ENCODE measurements at places on chromosomes 5 and 9. TPM values are rescaled to one million over a fixed set of nuclear protein-coding genes. Genes with fewer than 3 reads are reported as not detected.

Gene CDHR2
- total RNA-seq = 0.43 TPM

Gene HIGD2A
- 95.8 TPM for total RNA-seq

GRCh38 chr5:91538179-91538578 lies 155.1 kb upstream of the ARRDC3 start:
- DNase-seq = no peak

DNA sequence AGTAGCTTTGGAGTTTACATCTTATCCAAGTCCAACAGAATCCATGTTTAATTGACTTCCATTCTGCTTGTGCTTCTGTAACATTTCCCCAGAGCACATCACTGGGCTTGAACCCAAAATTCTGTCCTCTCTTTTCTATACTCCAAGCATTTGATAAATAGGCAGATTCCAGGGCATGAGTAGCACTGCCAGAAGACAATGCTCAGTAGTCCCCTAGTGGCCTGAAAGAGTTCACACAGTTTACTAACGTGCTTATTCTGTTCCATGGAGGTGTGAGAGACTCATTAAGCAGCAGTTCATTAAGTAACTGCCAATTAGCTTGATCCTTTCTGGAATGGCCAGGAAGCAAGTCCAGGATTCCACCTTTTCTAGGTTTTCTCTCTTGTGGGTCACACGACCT lies 9.4 kb upstream of the GABRA6 start:
- no peak for DNase-seq

DNA sequence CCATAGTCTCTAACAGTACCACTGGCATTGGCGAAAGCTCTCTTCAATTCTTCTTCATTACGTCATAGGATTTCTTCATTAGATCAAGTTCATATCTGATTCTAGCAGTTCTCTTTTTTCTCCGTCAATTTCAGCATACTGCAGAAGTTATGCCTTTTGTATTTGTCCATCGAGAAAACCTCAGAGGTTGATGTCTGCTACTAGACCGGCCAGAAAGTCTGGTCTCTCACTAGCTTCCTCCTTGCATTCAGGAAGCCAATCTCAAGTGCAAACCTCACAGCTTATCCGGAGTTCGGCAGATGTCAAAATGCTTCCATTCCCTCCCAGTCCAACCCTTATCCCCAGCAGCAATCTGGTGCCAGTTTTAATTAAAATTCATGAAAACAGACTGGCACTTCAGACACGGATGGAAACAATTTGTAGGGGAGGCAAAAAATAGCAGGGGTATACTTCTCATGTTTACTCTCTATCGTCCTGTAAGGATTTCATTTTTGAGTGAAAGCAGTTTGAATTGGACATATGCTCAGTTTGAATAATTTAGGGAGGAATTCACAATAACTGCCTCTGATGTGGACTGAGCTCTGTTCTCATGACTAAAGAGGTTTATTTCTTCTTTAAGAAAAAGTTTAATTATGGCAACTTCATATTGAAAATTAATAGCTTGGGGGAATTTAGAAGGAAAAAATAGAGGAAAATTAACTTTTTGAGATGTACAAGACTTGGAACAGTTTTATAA lies 56.4 kb upstream of the TMC1 start:
- DNase-seq = no peak

GRCh38 chr5:120092649-120093048 lies 371.5 kb upstream of the PRR16 start:
- no peak for DNase-seq

- no peak for DNase-seq
These were observed 82.8 kb upstream of the TLE1 start for GRCh38 chr9:81772144-81772543.

- no peak for DNase-seq
These were observed 4.6 kb downstream of the NRG2 start for GRCh38 chr5:140038373-140038957.

GRCh38 chr5:78594610-78595457 lies 53.7 kb downstream of the LHFPL2 start:
- no peak for DNase-seq

DNA sequence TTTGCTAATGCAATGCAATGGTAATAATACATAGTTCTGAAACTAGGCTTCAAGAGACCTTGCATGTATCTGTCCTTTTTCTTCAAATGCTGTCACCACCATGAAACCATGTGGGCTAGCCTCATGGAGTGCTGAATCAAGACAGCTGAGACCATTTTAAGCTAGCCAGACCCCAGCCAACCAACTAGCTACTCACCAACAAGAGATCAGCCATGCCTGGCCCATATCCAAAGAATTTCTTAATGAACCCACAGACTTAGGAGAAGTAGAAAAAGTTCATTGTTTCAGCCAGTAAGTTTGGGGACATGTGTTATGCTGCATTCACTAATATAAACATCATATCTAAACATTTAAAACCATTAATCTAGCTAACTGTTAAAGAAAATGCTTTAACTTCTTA lies 139.8 kb upstream of the EDIL3 start:
- DNase-seq = no peak

- DNase-seq = no peak
These were observed 11.6 kb downstream of the DAB2IP start for GRCh38 chr9:121662891-121663580.

Measured in activated T-cell treated with anti-CD3 and anti-CD28 coated beads, Interleukin-2, amount 50 U/mL, for 4 hours (primary cell).